ENCODE measurements at places on chromosomes 6 and 20.

DNA sequence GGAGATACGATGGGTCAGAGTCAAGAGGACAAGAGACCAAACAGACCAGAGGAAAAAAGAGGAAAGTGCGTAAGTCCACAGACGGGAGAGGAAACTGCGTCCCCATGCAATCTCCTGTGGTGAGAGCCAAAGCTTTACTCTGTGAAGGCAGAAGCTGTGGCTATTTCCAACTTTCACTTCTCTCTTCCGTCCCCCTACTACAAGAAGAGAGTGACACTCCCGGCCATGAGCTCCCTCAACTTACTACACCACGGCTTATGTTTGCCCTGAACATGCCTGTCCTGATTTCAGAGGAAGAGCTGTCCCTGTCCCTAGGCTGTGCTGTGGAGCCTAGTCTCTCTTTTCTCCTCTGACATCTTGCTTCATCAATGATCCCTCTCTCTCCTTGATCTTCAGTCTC is 11.5 kb upstream of the SSR1 start:
- DNase-seq, result no peak

- DNase-seq, result no peak
These were observed 118.2 kb downstream of the ADAT2 start for GRCh38 chr6:143332153-143332845.

- DNase-seq, result peak; percentile 50
These were observed 13.2 kb upstream of the TFB1M start for GRCh38 chr6:155327326-155328073.

- DNase-seq, result no peak
These were observed 46.1 kb upstream of the ADGRF5 start for GRCh38 chr6:46967826-46968349.

DNA sequence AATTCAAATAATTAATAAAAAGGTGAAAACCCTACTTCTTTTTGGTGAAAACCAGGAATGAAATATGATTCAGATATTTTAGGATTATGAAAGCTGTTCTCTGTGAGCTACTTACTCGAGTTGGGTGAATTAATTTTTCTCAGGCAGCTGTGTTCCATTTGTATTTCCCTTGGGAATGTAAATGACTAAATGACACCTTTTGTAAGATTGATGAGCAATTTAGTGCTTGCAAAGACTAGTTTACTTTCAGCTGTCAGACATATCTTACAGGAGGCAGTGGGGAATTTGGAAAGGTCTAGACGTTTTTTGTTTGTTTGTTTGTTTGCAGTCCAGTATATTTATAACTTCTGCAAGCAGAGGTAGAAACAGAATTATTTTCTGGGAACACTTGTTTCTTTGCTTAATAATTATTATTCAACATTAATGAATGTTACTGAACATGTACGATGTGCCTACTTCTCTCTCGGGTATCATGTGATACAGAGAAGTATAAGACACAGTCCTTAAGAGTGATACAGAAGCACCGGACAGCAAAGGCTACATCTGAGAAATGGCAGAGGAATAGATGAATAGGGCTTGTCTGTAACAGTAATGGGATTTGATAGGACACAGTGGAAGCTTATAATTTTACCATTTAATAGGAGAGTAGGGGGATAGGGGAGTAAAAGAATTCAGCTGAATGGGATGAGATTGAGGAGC is 91.3 kb downstream of the AKAP7 start:
- no peak for DNase-seq

DNA sequence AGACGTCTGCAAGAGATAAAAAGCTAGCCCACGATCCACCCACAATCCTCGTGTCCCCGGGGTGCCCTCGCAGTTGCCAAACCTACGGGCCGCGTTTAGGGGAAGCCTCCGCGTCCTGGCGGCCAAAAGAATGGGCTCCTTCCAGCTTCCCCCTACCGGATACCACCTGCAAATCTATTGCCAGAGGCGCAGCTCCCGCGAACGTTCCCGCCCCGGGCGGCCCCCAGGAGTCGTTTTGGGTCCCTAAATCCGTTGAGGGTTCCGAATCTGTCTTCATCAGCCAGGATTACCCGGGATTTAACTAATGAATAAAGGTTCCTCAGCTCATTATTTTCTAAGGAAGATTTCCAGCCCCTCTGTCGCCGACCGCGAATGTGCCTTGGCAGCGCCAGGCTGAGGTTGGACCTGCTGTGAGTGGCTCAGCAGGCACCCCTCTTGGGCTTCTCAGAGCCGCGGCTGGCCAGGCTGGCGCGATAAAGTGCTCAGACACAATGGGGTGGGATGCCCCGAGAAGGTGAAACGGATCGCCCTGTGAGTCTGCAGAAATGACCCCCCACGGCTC is 2.8 kb upstream of the VSX1 start:
- DNase-seq, result no peak

- no peak for DNase-seq
These were observed 5.6 kb downstream of the EEF1A1 start for GRCh38 chr6:73515204-73515655.

GRCh38 chr6:167495506-167496401 is 170.9 kb downstream of the TTLL2 start:
- peak; percentile 58 for DNase-seq

DNA sequence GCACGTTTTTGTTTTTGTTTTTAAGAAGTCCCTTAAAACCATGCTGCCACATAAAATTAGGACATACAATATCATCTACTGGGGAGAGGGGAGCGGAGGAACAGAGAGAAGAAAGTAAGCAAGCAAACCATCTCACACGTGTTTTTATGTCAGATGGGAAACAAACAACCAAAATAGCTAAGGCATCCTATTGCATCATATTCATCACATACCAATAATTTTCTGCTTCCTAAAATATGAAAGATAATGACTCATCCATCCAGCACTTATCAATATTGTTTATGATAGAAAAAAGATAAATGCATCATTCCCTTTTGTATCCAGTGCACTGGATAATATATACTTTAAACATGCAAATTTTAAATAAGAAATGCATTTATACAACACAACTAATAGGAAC is 329.6 kb downstream of the RNGTT start:
- no peak for DNase-seq

- no peak for DNase-seq
These were observed 179.4 kb downstream of the NRN1 start for GRCh38 chr6:5827056-5827904.

GRCh38 chr6:41416501-41416837 is 81.1 kb downstream of the NCR2 start:
- DNase-seq, result no peak

DNA sequence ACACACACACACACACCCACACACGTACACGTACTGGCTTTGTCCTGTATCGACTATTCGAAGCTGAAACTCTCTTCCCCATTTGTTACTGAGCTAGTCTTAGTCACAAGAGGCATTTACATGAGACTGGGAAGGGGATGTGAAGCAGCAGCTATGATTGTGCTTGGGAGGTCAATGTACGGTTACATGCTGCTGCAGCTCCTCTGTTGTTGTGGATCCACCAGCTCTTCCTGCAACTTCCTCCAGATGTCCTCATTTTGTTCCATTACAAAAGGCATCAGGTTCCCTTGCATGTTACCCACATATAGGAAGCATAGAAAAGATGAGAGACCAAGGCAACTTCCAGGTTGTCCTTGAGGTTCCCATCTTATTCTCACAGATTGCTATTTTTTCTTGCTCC is 612.4 kb upstream of the IMPG1 start:
- DNase-seq, result no peak

- DNase-seq, result no peak
These were observed 339.0 kb downstream of the NRN1 start for GRCh38 chr6:5667737-5668136.

GRCh38 chr6:129500958-129501739 is 208.8 kb downstream of the ARHGAP18 start:
- no peak for DNase-seq

DNA sequence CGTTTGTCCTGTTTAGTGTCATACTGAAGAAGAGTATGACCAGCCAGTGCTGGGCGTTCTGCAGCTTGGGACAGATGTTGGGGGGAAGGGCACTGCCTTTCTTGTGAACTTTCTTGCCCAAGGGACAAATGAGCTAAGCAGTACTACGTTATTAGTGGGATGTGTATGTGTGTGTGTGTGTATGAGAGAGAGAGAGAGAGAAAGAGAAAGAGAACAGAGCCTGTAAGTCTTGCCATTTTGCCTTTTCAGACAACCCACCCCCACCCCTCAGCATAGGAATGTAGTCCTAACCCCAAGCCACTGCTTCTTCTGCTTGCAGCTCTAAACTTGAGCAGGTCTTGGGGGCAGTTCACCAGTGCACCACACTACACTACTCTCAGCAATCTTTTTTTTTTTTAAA is 45.5 kb downstream of the E2F3 start:
- DNase-seq, result no peak

Data from NCI-H1092 (cell line).